ENCODE measurements at places on chromosomes 2 and 18.

DNA sequence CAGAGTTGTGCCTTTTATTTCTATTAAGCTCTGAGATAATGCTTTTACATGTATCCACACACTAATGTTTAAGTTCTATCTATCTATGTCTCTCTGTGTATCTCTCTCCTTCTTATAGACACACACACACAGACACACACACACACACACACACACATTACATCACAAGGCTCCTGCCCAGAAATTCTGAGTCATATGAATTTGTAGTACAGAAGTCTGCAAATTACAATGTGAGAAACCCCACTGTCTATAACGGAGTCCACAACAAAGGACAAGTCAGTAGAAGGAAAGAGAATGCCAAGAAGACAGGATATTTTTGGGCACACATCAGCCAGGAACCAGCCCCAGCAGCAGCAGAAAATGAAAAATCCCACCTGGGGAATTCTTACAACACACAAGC lies 142.4 kb downstream of the EN1 start:
- DNase-seq = no peak

DNA sequence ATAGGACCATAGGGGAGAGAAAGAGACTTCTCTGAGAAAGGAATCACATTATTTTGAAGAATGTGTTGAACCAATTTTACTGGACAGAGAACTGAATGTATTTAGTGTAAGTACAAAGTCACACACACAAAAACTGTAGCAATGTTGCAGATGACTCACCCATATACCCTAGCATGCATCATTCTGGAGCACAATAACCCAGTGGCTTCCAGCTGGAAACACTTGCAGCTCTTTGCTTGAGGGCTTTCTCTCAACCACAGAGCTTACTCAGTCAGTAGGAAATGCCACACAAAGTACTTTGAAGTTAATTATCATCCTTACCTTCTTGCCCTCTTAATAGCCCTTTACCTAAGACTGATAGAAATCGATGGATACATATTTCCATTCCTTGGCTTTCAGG lies 760.0 kb upstream of the FSHR start:
- DNase-seq = no peak

- no peak for DNase-seq
Measured at GRCh38 chr2:134261398-134262131, 7.7 kb downstream of the MGAT5 start.

GRCh38 chr2:154032220-154032619 lies 160.5 kb downstream of the GALNT13 start:
- no peak for DNase-seq

- DNase-seq = peak; percentile 46
Measured at GRCh38 chr2:135744760-135745314, 3.2 kb downstream of the UBXN4 start.

GRCh38 chr2:96470636-96471035 lies 34.5 kb downstream of the NEURL3 start:
- peak; percentile 51 for DNase-seq

DNA sequence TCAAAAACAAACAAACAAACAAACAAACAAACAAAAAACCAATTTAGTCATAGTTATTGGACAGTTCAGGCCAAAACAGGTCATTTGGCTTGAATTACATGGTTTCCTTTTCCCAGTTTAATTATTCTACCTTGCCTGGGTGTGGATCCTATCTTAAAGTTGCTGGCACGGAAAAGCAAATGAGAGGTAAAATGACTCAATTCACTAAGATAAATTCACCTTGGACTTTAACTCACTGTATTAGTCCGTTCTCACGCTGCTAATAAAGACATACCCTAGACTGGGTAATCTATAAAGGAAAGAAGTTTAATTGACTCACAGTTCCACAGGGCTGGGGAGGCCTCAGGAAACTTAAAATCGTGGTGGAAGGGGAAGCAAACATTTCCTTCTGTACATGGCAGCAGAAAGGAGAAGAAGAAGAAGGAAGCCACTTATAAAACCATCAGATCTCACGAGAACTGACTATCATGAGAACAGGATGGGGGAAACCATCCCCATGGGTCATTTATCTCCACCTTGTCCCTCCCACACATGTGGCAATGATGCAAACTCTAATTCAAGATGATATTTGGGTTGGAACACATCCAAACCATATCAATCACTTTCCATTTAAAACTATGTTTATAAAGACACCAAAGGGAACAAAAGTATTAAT lies 22.5 kb upstream of the TRAPPC8 start:
- DNase-seq = no peak

DNA sequence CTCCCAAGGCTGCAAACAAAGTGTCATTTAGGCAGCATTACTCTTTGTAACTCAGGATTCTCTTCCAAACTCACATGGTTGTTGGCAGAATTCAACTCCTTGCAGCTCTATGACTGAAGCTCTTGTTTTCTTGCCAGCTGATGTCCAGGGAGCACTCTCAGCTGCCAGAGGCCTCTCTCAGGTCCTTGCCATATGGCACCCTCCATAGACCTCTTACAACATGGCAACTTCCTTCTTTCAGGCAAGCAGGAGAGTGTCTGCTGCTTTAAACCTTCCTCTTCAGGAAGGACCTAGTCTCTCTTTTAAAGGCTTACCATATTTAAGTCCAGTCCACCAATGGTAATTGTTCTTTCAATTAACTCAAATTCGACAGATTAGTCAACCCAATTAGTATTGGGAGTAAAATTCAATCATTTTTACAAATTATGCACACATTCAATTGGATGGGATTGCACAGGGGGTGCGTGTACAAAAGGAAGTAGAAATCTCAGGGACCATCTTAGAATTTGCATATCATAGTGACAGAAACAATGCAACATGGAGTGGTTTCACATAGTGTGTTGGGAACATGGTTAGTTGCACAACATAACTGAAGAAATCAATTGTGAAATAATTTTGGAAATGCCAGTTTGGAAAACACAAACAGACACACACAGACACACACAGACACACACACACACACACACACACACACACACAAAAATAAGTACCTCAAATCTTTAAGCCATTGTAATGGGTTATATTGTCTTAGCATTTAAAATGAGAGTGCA lies 893.5 kb upstream of the ZEB2 start:
- DNase-seq = no peak

DNA sequence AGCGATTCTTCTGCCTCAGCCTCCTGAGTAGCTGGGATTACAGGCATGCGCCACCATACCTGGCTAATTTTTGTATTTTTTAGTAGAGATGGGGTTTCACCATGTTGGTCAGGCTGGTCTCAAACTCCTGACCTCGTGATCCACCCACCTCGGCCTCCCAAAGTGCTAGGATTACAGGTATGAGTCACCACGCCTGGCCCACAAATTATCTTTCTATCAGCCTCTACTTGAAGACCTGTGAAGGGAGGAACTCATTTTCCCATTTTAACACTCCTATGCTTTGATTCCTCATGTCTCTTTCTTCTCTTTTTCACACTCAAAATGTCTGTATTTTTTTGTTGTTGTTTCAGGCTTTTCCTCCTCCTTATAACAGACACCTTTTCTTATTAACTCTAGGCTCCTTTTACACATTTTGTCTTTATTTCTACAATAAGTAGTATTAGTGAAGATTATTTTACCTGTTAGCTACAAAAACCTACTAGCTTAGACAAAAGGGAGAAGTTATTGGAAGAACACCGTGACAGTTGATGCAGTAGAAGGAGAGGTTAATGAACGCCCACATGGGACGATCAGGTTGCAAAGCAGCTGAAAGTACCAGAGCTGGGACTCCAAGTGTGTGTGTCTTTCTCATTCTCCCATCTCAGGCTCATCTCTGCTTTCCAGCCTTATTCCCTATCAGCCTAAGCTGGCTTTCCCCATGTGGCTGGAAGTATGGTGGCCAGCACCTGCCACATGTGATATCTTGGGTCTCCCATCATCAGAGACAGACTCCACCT lies 97.6 kb upstream of the AGAP1 start:
- DNase-seq = no peak

GRCh38 chr18:12121175-12122042 lies 27.8 kb downstream of the ANKRD62 start:
- no peak for DNase-seq

- DNase-seq = no peak
Measured at GRCh38 chr2:242064364-242065250, 195.1 kb downstream of the RTP5 start.

DNA sequence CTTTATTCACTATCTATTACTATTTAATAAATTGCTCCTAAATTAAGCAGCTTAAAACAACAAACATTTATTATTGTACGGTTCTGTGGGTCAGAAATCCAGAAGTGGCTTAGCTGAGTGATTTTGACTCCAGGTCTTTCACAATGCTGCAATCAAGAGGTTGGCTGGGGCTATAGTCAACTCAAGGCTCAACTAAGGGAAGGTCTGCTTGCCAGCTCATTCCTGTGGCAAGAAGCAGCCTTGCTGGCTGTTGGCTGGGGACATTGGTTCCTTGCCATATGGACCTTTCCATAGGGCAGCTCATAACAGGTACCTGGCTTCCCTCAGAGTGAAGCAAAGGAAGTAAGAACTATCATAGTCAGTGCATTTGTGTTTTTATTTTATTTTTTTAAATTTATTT lies 5.0 kb upstream of the MRPL19 start:
- DNase-seq = no peak

DNA sequence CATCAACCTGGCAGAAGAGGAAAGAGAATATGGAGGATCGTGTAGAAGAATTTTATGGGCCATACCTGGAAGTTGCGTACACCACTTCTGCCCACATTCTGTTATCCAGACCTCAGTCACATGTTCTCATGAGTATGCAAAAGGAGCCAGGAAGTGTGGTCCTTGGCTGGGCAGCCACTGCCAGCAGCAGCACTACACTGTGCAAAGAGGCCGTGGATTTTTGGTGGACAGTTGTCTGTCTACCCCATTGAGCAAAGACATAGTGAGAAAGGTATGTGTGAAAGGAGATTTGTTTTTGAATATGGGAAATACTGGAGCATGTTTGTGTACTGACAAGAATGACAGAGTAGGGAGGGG lies 68.1 kb downstream of the SDC1 start:
- no peak for DNase-seq

- no peak for DNase-seq
Measured at GRCh38 chr2:205297846-205298245, 384.5 kb upstream of the NRP2 start.

DNA sequence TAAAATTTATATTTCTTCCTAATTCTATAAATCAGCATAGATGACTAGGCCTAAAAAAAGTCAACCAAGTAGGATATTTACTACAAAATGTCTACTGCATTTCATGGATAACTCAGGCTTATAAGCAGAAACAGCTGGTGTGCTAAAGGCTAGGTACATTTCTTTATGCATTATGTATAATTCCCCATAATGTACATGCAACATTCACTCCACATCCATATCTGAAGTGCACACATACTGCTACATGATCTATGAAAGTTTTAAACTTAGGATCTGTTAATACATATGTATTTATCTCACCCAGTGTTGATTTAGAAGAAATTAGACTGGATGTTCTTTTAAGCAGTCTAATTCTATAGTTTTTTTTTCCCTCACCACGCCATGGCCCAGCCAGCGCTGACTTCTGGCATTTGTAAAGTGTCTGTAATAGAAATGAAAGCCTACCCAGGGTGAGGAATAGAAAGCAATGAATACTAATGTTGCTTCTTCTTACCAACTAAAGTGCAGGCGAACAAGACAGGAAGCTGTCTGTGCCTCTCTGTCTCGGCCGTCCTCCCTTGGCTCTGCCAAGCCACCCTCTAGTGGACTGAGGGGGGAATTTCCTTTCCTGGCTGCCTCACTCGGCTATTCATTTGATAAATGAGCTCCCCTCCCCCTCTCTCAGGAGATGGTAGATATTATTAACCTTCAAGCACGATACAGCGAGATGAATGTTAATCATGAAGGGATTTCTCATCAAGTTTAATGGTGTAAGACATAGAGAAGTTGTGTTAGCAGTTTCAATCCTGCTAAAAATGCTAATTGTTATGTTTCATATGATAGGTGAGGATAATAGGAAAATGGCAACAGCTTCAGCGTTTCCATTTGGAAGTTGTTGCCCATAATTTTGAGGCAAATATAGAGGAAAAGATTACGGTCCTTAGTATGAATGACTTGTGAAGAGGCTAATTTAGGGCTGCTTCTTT lies 384.5 kb downstream of the MTX2 start:
- peak; percentile 26 for DNase-seq

DNA sequence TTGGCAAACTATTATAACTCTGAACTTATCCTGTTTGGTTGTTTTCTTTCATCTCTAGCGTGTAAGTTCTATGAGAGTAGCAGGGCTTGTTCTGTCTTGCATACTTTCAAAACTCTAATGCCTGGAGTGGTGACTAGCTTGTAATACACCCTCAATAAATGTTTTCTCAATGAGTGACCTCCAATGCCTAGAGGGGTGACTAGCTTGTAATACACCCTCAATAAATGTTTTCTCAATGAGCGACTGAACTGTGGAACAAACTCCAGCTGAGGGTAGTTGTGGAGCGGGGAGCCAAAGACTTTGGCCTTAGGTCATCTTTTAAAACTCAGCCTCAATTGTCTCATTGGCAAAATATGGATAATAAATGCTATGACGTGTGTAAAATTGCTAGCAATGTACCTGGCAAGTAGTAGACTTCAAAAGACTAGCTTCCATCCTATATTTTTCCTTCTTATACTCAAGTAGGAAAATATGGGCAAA lies 1.8 kb downstream of the GPD2 start:
- no peak for DNase-seq

DNA sequence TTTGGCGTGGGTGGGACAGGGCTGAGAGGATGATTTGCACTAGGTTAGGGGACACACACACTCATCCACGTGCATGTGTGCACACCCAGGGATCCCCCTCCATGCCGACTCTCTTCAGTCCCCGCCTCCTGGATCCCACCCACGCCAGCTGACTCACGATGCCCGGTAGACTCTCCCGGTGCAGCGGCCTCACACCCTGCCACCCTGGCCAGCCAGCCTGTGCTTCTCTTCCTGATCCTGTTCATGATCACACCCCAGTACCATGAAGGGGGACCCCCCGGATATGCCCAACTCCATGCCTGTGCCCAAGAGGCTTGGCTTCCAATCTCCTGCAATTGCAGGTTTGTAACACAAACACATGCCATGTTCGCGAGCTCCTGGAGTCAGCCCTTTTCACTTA lies 157.8 kb upstream of the HDAC4 start:
- no peak for DNase-seq

DNA sequence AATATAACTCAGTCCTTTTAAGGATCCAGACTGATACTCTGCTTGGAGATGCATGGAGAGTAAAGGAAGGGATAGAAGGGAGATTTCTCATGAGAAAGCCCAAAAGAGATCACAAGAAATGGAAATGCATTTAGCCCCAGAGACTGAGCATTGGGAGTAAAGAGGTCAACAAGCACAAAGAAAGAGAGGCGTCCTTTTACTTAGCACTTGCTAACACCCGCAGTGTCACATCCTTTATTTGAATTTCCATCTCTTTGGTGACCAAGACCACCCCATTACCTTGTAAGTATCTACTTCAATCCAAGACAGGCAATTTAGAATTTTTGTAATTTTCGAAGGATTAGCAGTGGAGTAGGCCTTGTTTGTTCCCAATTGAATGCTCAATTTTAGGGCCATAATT lies 111.8 kb upstream of the DCC start:
- DNase-seq = no peak

GRCh38 chr2:101930847-101931246 lies 60.9 kb upstream of the IL1R2 start:
- no peak for DNase-seq

GRCh38 chr18:67035026-67035425 lies 431.1 kb upstream of the CDH19 start:
- DNase-seq = no peak

Measured in CD4-positive, alpha-beta T cell treated with Interleukin-10 for 1 hour (primary cell).